SK-N-SH (cell line): ENCODE measurements at places on chromosomes 2 and 18.

GRCh38 chr2:198408171-198408570 is 603.8 kb downstream of the PLCL1 start:
- no peak overlapping the region for H3K27ac ChIP-seq
- H3K4me3 ChIP-seq: no peak overlapping the region; the same call in 1 of the 2 replicates
- peaks cover 5% of the 10 kb centered on the region for H3K27me3 ChIP-seq

DNA sequence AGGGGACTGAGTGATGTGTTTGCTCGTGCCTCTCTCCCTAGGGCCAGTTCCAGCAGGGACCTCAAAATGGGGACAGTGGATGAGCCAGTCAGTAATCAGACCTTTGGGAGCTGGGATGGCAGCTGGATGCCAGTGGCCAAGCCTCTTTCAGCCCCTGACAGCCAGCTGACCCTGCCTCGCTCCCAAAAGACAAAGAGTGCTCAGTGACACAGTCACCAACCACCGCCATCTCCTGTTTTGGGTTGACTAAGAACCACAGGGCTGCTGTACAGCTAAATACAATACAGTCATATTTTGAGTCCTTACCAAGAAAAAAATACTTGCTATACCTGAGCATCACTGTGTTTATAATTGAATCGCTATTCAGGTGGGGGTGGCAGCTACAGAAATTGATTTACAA is 75.7 kb downstream of the POU3F3 start:
- no peak overlapping the region for H3K27ac ChIP-seq
- H3K27me3 ChIP-seq: no peaks in the 10 kb centered on the region
- H3K36me3 ChIP-seq: no peaks in the 10 kb centered on the region
- DNase-seq: no peak

DNA sequence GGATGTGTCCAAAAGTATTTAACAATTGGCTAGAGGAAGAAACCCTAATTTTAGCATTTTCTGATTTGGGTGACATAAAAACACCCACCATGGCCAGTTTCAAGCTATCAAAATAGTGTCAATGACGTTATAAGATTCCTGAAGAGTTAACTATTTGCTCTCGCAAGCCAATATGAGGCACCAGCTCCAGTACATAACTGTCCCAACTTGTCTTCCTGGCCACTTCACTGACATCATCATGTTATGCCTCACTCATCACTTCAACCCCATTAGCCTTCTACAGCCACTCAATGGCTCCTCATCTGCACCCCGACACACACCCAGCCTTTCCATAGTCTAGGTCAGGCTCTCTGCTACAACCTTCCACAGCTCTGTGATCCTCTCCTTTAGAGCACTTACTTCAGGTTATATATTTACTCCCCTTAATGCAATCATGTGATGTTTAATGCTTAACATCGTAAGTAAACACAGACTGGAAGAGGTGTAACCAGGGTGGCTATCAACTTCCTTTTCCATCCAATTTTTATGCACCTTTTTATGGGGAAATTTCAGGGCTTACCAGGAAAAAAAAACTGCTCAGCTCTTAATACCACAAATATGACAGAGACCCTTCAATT is 158.7 kb downstream of the VWC2L start:
- no peak overlapping the region for H3K27ac ChIP-seq
- no peaks in the 10 kb centered on the region for H3K36me3 ChIP-seq
- no peaks in the 10 kb centered on the region for H3K27me3 ChIP-seq

DNA sequence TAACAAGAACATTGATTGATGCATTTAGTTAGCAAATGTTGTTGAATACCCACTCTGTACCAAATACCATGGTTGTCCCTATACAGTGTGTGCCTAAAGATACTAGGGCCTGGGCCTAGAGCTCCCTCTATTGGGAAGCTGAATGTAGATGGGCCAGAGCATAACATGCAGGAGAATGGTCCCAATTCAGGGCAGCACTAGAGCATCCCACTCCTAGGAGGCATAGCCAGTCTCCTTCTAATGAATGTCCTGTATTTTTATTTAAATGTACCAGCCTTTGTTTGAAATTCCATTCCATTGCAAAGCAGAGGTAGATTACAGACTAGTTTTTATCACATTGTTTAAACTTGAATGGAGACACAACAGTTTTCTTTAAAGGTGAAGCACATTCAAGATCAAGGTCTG is 90.6 kb downstream of the FEZ2 start:
- no peaks in the 10 kb centered on the region; the same call in 1 of the 2 replicates for H3K4me1 ChIP-seq
- H3K27me3 ChIP-seq: no peaks in the 10 kb centered on the region
- DNase-seq: peak; percentile 55

- DNase-seq: no peak
- H3K36me3 ChIP-seq: no peaks in the 10 kb centered on the region
- H3K4me1 ChIP-seq: peaks cover 13% of the 10 kb centered on the region
Measured at GRCh38 chr2:26968001-26968400, 2.4 kb upstream of the MAPRE3 start.

- H3K27ac ChIP-seq: no peak overlapping the region
- H3K4me3 ChIP-seq: no peak overlapping the region
- no peaks in the 10 kb centered on the region for H3K4me1 ChIP-seq
- no peak for DNase-seq
Measured at GRCh38 chr2:26217720-26218119, 26.7 kb downstream of the HADHA start.

- no peaks in the 10 kb centered on the region for H3K27me3 ChIP-seq
- H3K4me3 ChIP-seq: no peak overlapping the region
- no peak for DNase-seq
- H3K27ac ChIP-seq: no peak overlapping the region
- H3K36me3 ChIP-seq: no peaks in the 10 kb centered on the region
- H3K4me1 ChIP-seq: no peaks in the 10 kb centered on the region
Measured at GRCh38 chr2:139720056-139720455, 939.9 kb upstream of the NXPH2 start.

- no peak overlapping the region for H3K27ac ChIP-seq
- H3K4me3 ChIP-seq: no peak overlapping the region
- H3K27me3 ChIP-seq: no peaks in the 10 kb centered on the region
- no peak for DNase-seq
- H3K36me3 ChIP-seq: no peaks in the 10 kb centered on the region
- peaks cover 2% of the 10 kb centered on the region; the same call in 1 of the 2 replicates for H3K4me1 ChIP-seq
Measured at GRCh38 chr2:157857881-157858280, 18.2 kb downstream of the ACVR1 start.

- DNase-seq: no peak
- H3K27me3 ChIP-seq: no peaks in the 10 kb centered on the region
- no peaks in the 10 kb centered on the region for H3K4me1 ChIP-seq
- no peak overlapping the region for H3K4me3 ChIP-seq
- no peak overlapping the region for H3K27ac ChIP-seq
- no peaks in the 10 kb centered on the region for H3K36me3 ChIP-seq
Measured at GRCh38 chr2:203718087-203718486, 11.6 kb downstream of the CD28 start.

DNA sequence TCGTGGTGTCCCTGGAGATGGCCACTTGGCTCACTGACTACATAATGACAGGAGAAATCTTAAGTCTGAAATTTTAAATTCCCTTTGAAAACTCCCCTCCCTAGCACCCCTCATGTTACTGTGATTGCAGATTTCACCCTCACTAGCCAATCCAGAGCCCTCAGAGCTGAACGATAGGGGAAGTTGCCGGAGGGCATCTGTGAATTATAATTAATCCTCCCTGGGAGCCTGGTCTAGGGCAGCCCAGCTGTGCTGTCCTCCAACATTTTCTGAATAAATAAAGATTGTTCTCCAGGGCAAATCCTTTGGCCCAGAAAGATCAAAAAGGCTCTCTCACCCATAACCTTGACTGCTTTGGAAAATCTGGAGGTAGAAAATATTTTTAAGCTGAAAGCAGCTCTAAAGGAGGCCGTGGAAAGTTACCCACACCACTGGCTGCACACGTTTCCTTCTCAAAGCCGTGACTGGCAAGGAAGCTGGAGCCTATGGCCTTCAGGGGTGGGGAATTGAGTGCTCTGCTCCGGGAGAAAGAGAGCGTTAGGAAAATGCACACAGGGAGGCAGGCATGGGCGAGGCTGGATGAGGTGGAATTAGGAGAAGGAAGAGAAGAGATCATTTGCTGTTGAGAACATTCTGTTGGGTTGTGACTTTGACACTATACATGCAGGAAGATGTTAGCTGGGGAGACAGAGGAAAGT is 68.9 kb upstream of the CNGA3 start:
- no peaks in the 10 kb centered on the region for H3K36me3 ChIP-seq
- no peak overlapping the region for H3K4me3 ChIP-seq
- H3K27ac ChIP-seq: no peak overlapping the region
- no peaks in the 10 kb centered on the region; the same call in 1 of the 2 replicates for H3K27me3 ChIP-seq
- no peaks in the 10 kb centered on the region for H3K4me1 ChIP-seq

DNA sequence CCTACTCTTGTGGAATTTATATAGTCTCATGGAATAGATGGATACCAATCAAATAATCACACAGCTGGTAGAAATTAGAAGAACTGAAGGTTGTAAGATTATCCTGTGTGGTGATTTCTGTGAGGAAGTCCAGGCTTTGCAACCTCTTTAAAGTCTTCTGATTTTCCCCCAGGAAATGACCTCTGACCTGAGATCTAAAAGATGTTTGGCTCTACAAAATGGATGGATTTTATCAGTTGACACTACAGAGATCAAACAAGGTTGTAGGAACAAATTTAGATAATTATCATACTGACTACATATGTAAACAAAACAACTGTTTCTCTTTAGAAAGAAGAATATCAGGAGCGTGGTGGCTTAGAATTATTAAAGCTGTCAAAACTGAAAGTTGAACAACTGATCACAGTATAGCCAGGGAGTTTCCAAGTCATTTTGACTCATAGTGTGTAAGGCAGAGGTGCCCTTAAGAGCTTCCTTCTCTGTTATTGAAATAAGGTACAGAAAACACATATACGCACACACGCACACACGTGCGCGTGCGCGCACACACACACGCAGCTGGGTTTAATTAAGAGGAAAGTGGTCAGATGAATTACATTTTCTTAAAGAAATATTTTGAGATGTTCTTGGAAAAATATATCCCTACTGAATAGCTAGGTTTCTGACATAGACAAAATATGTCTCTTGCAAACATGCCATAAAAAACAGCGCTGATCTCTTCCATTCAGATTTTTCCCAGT is 35.5 kb upstream of the PELI1 start:
- no peaks in the 10 kb centered on the region for H3K36me3 ChIP-seq
- H3K4me3 ChIP-seq: no peak overlapping the region
- no peak overlapping the region for H3K27ac ChIP-seq
- no peak for DNase-seq
- H3K27me3 ChIP-seq: no peaks in the 10 kb centered on the region; the same call in 1 of the 2 replicates

- no peak for DNase-seq
- no peak overlapping the region for H3K4me3 ChIP-seq
- H3K4me1 ChIP-seq: no peaks in the 10 kb centered on the region
Measured at GRCh38 chr2:151498178-151498577, 88.5 kb downstream of the RIF1 start.

DNA sequence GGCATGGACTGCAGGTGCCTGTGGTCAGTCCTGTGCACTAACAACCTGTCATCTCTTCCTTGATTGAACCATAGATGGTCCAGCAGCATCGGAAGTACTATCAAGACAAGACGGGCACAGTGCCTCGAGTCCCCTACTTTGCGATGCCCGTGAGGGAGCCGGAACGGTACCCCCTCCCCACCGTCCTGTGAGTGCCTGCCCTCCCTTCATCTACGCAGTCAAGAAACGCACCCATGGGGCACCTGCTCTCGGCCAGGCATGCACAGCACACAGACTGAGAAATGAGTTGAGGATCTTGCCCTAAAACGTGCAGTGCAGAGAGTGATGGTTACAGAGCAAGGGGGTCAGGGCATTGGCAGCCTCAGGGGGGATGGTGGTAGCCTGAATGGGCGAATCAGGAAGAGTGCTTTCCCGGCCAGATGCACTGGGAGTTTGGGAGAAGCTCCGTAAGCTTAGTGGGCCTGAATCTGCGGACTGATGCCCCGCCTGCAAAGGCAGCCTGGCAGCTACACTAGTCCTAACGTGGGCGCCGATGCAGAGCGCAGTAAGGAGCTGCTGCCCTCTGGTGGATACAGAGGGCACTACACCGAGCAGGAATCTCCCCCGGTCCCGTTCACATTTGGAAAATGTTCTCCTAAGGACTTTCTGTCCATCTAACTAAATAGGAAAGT is 63.6 kb downstream of the CIB4 start:
- H3K4me1 ChIP-seq: no peaks in the 10 kb centered on the region
- H3K36me3 ChIP-seq: no peaks in the 10 kb centered on the region
- no peak overlapping the region for H3K27ac ChIP-seq
- H3K27me3 ChIP-seq: peaks cover 67% of the 10 kb centered on the region

DNA sequence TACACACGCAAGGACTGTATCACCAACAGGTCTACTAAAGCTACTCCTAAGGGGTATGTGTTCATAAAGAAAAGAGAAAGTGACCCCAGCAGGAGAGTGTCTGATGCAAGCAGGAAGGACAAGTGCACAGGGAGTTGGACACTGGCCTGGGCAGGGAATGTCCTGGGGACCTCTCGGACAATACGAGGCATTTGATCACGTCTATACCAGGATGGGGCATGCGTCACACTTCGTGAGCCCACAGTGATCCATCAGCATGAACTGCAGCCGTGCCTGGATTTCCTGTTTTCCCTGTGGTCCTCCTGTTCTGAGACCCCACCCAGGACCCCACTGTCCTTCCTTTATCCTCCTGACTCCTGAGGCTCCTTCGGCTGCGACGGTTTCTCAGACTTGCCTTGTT is 113.9 kb downstream of the HDAC4 start:
- H3K4me3 ChIP-seq: no peak overlapping the region
- DNase-seq: no peak

- no peak overlapping the region for H3K4me3 ChIP-seq
- DNase-seq: no peak
- H3K36me3 ChIP-seq: no peaks in the 10 kb centered on the region
- H3K27me3 ChIP-seq: peaks cover 9% of the 10 kb centered on the region; the same call in 1 of the 2 replicates
- no peaks in the 10 kb centered on the region for H3K4me1 ChIP-seq
Measured at GRCh38 chr18:21293479-21293878, 51.4 kb downstream of the GREB1L start.

DNA sequence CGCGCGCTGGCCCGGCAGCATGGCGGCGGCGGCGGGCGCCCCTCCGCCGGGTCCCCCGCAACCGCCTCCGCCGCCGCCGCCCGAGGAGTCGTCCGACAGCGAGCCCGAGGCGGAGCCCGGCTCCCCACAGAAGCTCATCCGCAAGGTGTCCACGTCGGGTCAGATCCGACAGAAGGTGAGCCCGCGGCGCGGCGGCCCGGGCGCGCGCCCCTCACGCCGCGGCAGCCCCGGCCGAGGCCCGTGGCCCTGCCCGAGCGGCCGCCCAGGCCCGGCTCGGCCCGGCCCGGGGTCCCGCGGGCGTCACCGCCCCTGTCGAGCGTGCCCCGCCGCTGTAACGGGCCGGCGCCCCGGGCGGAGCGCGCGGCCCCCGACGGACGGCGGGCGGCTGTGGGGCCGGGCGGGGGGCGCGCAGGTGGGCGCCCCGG is 218 bp downstream of the DGKD start:
- no peaks in the 10 kb centered on the region for H3K36me3 ChIP-seq
- DNase-seq: no peak
- no peak overlapping the region for H3K27ac ChIP-seq
- H3K4me3 ChIP-seq: peak overlapping the region; percentile 82; the same call in 1 of the 2 replicates
- H3K27me3 ChIP-seq: no peaks in the 10 kb centered on the region
